Neural crest cell (in vitro differentiated cells): ENCODE measurements at places on chromosomes 13 and 19. TPM values are rescaled to one million over a fixed set of nuclear protein-coding genes. Genes with fewer than 3 reads are reported as not detected.

DNA sequence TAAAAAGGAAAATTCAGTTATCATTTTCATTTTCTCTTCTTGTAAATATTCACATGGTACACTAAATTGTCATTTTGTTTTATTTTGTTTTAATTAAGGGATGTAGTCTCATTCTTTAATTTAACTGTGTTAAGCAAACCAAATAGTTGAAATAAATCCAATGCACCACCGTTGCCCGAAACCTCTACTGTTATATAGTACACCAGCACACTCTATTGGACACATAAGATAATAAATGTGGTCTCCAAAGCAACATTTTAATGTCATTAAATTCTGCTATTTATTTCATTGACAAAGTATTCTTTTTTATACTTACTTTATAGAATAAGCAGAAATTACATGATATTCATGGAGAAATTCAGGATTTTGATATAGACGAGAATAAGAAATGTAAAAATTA is 156.4 kb upstream of the FREM2 start:
- peaks cover 5% of the 10 kb centered on the region for H3K27me3 ChIP-seq
- H3K27ac ChIP-seq, result no peak overlapping the region
- no peak overlapping the region for H3K4me3 ChIP-seq
- DNase-seq, result no peak
- H3K4me1 ChIP-seq, result no peaks in the 10 kb centered on the region

GRCh38 chr19:41175801-41176777 is 16.9 kb upstream of the CYP2S1 start:
- H3K4me3 ChIP-seq, result no peak overlapping the region
- H3K36me3 ChIP-seq, result no peaks in the 10 kb centered on the region
- DNase-seq, result peak; percentile 6
- H3K4me1 ChIP-seq, result peaks cover 10% of the 10 kb centered on the region

GRCh38 chr13:91292630-91293221 is 54.8 kb upstream of the MIR17HG start:
- H3K27ac ChIP-seq, result no peak overlapping the region
- no peaks in the 10 kb centered on the region for H3K27me3 ChIP-seq
- no peak for DNase-seq
- no peaks in the 10 kb centered on the region for H3K36me3 ChIP-seq
- peaks cover 18% of the 10 kb centered on the region for H3K4me1 ChIP-seq

DNA sequence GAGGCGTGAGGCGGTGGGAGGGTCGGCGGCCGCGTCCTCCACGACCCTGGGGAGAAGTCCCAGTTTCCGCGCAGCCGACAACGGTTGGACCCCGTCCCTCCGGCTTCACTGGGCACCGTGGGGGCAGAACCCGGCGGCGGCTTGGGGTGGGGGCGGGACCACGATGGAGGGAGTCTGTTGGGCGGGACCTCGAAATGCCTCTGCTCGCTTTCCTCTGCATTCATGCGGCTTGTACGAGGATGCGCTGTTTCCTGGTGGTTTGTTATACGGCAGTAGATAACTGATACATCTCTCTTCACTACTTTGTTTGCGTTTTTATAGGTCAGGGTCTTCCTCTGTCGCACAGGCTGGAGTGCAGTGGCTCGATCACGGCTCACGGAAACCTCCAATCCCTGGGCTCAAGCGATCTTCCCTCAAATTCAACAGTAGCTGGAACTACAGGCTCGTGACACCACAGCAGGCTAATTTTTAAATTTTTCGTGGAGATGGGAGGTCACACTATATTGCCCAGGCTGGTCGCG is 24.6 kb upstream of the ZNF846 start:
- H3K4me3 ChIP-seq, result peak overlapping the region; percentile 87
- no peak for DNase-seq
- peaks cover 23% of the 10 kb centered on the region for H3K4me1 ChIP-seq
- no peaks in the 10 kb centered on the region for H3K36me3 ChIP-seq

DNA sequence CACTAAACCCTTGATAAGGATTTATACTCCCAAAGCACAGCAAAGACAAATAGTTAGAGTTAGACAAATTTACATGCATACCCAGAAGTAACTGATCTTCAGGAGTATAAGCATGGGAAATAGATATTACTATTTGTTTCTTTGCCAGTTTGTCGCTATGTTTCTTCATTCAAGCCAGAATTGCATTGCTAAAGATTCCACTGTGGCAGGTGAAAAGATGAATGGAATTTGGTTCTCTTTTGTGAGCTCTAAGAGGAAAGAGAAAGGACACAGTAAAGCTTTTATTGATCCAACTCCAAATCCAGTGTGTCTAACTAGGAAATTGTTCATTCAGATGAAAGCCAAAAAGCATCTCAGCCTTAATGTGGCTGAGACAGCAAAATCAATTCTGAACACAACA is 292.3 kb upstream of the SPRY2 start:
- H3K4me3 ChIP-seq, result peak overlapping the region; percentile 33
- peaks cover 26% of the 10 kb centered on the region for H3K4me1 ChIP-seq
- peak overlapping the region; percentile 87 for H3K27ac ChIP-seq

DNA sequence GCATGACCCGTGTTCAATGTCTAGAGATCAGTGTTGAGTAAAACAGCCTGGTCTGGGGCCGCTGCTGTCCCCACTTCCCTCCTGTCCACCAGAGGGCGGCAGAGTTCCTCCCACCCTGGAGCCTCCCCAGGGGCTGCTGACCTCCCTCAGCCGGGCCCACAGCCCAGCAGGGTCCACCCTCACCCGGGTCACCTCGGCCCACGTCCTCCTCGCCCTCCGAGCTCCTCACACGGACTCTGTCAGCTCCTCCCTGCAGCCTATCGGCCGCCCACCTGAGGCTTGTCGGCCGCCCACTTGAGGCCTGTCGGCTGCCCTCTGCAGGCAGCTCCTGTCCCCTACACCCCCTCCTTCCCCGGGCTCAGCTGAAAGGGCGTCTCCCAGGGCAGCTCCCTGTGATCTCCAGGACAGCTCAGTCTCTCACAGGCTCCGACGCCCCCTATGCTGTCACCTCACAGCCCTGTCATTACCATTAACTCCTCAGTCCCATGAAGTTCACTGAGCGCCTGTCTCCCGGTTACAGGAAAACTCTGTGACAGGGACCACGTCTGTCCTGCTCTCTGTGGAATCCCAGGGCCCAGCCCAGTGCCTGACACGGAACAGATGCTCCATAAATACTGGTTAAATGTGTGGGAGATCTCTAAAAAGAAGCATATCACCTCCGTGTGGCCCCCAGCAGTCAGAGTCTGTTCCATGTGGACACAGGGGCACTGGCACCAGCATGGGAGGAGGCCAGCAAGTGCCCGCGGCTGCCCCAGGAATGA is 1.5 kb upstream of the CEACAM5 start:
- no peak overlapping the region for H3K27ac ChIP-seq
- no peaks in the 10 kb centered on the region for H3K4me1 ChIP-seq
- DNase-seq, result no peak
- no peaks in the 10 kb centered on the region for H3K36me3 ChIP-seq
- no peak overlapping the region for H3K4me3 ChIP-seq
- no peaks in the 10 kb centered on the region for H3K27me3 ChIP-seq

DNA sequence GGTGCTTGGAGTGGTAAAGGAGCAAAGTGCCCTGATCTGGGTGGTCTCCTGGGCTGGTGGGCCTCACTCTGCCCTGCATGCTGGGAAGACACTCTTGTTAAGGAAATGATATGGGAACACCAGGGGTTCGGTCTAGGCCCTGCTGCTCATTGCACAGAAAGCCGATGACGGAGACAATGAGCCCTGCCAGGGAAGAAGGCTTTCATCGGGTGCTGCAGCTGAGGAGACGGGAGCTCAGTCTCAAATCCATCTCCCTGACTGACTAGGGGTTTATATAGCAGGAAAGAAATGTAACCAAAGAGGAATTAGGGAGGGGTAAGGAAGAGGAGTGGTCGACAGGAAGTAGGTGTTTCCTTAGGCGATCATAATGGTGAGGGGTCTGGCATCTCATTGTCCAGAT is 253.4 kb downstream of the TEX29 start:
- DNase-seq, result no peak
- H3K4me1 ChIP-seq, result no peaks in the 10 kb centered on the region

GRCh38 chr19:55670280-55671053 is 4.6 kb upstream of the EPN1 start:
- peak overlapping the region; percentile 85 for H3K4me3 ChIP-seq
- H3K4me1 ChIP-seq, result peaks cover 27% of the 10 kb centered on the region
- DNase-seq, result no peak
- H3K36me3 ChIP-seq, result peaks cover 14% of the 10 kb centered on the region
- no peak overlapping the region for H3K27ac ChIP-seq
- H3K27me3 ChIP-seq, result peaks cover 5% of the 10 kb centered on the region

DNA sequence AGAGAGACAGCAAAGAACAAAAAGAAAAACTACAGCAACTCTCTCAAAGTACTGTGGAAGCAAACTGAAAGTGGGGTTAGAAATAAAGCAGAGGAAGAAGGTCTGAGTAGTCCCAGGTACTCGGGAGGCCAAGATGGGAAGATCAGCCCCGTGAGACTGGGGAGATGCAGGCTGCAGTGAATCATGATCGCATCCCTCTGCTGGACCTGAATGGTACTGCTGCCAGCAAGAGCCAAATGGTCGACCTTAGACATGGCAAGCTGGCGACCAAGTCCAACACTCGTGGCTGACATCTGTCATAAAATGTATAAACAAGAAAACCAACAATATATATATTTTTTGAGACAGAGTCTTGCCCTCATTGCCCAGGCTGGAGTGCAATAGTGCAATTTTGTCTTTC is 33.7 kb upstream of the ZNF724 start:
- H3K27me3 ChIP-seq, result no peaks in the 10 kb centered on the region
- peak; percentile 47 for DNase-seq
- H3K27ac ChIP-seq, result no peak overlapping the region
- H3K4me1 ChIP-seq, result no peaks in the 10 kb centered on the region
- H3K4me3 ChIP-seq, result no peak overlapping the region

GRCh38 chr19:16382775-16383543 is 58.3 kb downstream of the KLF2 start:
- H3K27me3 ChIP-seq, result no peaks in the 10 kb centered on the region
- H3K4me1 ChIP-seq, result no peaks in the 10 kb centered on the region
- H3K27ac ChIP-seq, result no peak overlapping the region
- DNase-seq, result peak; percentile 67
- peaks cover 5% of the 10 kb centered on the region for H3K36me3 ChIP-seq

GRCh38 chr13:43376596-43376995 is 353.2 kb downstream of the DNAJC15 start:
- H3K4me1 ChIP-seq, result no peaks in the 10 kb centered on the region
- peaks cover 4% of the 10 kb centered on the region for H3K36me3 ChIP-seq
- H3K4me3 ChIP-seq, result no peak overlapping the region

DNA sequence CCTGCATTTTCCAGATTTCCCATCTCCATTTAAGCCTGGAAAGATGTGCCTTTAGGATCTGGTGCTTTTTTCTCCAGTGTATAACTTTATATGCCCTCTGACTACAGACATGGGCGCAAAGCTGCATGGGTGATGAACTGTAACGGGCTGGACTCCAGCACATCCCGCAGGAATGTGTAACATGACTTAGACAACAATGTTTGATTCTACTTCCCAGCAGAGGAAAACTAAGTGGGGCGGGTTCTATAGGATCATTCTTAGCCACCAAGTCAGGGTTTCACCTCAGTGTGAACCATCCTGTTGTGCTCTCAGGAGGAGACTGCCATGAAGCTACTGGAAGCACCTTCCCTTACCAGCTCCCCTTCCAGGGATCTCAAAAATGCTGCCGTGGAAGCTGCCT is 93.2 kb upstream of the SERP2 start:
- no peak overlapping the region for H3K4me3 ChIP-seq
- no peaks in the 10 kb centered on the region for H3K4me1 ChIP-seq
- no peaks in the 10 kb centered on the region for H3K27me3 ChIP-seq

GRCh38 chr13:30570691-30571090 is 47.0 kb upstream of the USPL1 start:
- H3K27me3 ChIP-seq, result no peaks in the 10 kb centered on the region
- no peak overlapping the region for H3K4me3 ChIP-seq
- H3K4me1 ChIP-seq, result peaks cover 10% of the 10 kb centered on the region
- H3K27ac ChIP-seq, result no peak overlapping the region
- DNase-seq, result no peak

GRCh38 chr13:75830842-75831241 is 194.7 kb downstream of the LMO7 start:
- no peak overlapping the region for H3K4me3 ChIP-seq
- H3K36me3 ChIP-seq, result no peaks in the 10 kb centered on the region
- H3K27me3 ChIP-seq, result no peaks in the 10 kb centered on the region
- DNase-seq, result no peak
- no peak overlapping the region for H3K27ac ChIP-seq

- DNase-seq, result no peak
- no peaks in the 10 kb centered on the region for H3K27me3 ChIP-seq
- H3K4me1 ChIP-seq, result peaks cover 17% of the 10 kb centered on the region
- H3K27ac ChIP-seq, result no peak overlapping the region
- peaks cover 12% of the 10 kb centered on the region for H3K36me3 ChIP-seq
Measured at GRCh38 chr13:106187501-106188095, 347.9 kb downstream of the EFNB2 start.

DNA sequence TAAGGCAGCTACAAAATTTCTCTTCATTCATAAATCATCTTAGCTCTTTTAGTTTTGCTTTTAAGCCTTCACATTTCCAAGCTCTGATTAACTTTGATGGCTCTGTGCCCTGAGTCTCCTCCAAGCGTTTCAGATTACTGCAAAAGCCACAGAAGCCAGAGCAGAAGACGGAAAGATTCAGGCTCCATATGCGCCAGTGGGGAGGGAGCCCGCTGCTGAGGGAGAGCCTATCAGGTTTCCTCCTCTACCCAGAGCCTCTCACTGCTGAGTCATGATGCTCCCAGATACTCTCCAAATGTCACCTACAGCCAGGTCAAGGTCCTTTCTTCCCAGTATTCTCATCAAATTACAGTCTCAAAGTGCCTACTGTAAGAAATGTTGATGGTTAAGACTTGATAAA is 193.6 kb downstream of the RAP2A start:
- no peak for DNase-seq
- H3K27ac ChIP-seq, result no peak overlapping the region
- peaks cover 3% of the 10 kb centered on the region for H3K27me3 ChIP-seq
- no peak overlapping the region for H3K4me3 ChIP-seq
- peaks cover 2% of the 10 kb centered on the region for H3K36me3 ChIP-seq

DNA sequence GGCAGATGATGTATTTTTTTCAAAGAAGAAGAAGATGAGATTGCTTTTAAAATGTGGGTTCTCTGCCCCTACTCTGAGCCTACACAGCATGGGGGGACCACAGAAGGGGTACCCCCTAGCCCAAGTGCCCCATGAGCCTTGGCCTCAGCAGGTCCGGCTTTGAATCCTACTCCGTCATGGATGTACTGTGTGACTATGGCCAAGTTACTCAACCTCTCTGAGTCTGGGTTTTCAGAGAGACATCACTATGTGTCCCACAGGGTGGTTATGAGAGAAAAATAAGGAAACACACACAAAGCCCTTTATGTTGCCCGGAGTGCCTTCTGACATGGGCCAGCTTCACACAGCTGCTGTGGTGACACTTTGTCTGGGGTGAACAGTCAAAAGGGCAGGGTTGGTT is 92.0 kb downstream of the KCTD15 start:
- H3K36me3 ChIP-seq, result no peaks in the 10 kb centered on the region
- peaks cover 27% of the 10 kb centered on the region for H3K4me1 ChIP-seq
- no peak overlapping the region for H3K27ac ChIP-seq
- no peak for DNase-seq
- peaks cover 3% of the 10 kb centered on the region for H3K27me3 ChIP-seq

Gene SIX5
- 36.8 and 38.6 TPM in 2 replicates for total RNA-seq

Gene CEACAM7
- total RNA-seq, result not detected in 2 replicates

Gene CYP2F1
- total RNA-seq, result not detected in 2 replicates

Gene CEACAM6
- total RNA-seq, result not detected in 2 replicates

Gene IGSF23
- total RNA-seq, result not detected in 2 replicates

Gene ZNF471
- not detected in 2 replicates for total RNA-seq

Gene WBP4
- 8.3 and 8.7 TPM in 2 replicates for total RNA-seq

Gene NDUFA13
- total RNA-seq, result 371 and 389 TPM in 2 replicates

Gene CLDND2
- total RNA-seq, result 0.84 and 1.1 TPM in 2 replicates

Gene LHB
- total RNA-seq, result not detected in 2 replicates
